ENCODE measurements at places on chromosomes 1 and 21.
A peak's percentile ranks its signal among the peaks of the same experiment; 100 is the strongest.

DNA sequence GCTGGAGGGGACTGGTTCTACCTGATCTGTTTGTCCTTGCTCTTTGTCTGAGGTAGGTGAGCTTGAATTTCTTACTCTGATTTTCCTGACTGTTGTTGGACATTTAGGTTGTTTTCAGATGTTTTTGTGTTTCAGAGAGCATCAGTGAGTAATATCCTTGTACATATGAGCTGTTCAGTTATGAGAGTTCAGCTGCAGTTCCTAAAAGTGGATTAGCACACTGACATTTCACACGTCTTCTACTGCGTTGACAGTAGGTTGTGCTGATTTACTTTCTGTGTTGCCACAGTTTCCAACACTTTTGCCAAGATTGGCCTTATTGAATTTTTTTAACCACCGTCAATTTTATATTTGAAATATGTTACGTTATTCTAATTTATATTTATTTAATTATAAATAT, 27.7 kb downstream of the CXADR start:
- no peak for DNase-seq

DNA sequence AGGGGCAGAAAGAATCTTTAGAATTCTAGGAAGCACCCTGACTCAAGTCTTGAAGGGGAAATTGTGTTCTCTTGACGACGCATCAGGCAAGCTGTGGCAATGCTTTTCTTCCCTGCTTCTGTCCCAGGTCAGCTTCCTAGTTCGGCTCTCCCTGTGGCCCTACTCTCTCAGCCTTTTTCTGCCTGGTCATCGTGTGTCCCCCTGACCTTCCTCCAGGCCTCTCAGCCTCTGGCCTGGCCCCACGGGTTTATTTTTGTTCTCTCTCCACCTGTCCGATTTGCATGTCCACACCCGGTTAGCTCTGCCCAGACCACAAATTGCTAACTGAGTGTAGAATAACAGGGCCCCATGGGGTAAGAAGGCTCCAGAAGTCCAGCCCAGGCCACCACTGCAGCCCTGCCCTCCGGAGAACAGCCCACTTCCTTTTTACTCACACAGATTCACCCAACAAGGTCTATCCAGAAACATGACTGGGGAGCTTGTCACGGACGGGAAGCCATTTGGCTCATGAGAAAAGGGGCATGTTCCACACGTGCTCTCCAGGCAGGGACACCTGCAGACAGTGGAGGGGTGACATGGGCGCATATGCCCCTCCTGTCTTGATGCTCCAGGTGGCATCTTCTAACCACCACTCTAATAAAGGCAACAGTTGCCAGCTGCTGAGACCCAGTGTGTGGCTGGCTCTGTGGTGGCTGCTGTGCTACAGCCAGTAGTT, 9.8 kb downstream of the KCNN3 start:
- DNase-seq: no peak

DNA sequence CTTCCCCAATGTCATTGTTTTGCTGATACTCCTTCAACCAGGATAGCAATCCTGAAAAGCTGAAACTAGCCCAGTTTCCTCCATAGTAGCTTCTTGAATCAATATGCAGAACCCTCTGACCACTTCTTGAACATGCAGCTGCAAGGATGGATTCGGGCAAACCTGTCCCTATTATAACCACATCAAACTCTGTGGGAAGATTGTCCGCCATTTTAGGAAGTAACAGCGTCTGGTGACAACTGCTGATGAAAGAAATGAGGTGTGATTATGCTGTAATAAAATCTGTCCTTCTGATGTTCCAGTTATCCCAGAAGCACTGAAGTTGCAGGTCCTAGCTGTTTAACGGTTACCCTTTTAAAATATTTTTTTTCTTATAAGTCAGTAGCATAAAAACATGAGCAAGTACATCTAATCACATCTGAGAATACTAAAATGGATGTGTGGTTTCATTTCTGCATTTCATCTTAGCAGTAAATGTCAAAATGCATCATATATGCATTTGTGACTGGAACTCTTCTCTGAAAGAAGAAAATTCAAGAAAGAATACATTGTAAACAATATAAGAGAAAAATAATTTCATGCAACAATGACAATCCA, 4.5 kb downstream of the CHML start:
- no peak for DNase-seq

DNA sequence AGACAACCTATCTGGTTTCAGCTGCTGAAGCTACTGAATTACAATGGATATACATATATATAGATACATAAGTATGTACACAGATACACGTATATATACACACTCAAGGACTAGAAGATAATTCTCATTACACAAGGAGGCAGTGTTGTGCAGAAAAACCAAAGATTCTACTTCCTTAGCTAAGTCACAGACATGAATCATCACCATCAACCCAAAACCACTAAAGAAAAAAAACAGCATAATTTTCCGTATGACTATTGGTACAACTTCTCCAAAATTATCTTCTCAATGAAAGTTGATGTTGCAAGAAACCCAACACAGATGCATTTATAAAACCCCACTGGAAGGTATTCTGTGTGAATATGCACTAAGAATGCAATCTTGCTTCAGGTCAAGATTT, 36.8 kb upstream of the RPF1 start:
- peak; percentile 89 for DNase-seq

DNA sequence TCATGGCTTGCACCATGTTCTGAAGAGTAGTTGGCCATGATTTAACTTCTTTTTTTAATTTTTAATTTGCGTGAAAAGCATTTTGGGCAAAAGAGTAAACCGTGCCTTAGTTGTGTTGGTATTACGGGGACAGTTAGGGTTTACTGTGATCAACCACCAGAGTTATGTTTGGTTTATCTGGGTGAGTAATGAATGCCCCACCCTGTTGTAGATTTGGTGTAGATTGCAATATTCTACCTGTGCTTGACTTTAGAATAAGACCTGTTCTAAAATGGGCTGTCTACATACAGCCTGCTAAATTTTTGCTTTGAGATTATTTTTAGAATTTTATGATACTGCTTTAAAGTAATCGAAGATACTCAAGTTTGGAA, 1.4 kb downstream of the USP25 start:
- no peak for DNase-seq

All from Kasumi-1 (cell line).